Fibroblast of skin of back (primary cell): ENCODE measurements at places on chromosomes 2 and 18.

DNA sequence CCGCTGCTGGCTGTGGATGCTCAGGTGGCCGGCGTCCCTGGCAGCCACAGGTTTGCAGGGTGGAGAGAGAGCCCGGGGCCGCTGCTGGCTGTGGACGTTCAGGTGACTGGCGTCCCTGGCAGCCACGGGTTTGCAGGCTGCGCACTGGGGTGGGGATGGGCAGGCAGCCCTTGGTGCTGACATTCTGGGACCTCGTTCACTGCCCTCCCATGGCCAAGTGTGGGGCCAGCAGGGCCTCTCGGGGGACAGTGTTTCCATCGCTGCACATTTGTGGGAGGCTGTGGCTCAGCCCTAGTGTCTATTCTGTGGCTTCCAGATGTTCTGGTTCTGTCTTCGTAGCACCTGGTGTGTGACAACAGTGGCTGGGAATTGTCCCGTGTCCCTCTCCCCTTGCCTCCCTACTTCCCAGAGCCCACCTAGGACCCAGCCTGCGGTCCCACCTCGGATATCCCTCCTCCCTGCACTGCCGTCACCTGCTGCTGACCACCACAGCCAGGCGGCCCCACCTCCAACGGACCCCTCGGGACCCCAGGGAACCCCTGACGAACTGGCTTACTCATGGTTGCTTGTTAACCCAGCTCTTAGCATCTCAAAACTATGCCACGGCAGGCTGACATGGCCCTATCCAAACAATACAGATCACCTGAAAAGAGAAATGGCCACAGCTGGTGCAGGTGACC is 915 bp downstream of the CROCC2 start:
- DNase-seq: no peak

DNA sequence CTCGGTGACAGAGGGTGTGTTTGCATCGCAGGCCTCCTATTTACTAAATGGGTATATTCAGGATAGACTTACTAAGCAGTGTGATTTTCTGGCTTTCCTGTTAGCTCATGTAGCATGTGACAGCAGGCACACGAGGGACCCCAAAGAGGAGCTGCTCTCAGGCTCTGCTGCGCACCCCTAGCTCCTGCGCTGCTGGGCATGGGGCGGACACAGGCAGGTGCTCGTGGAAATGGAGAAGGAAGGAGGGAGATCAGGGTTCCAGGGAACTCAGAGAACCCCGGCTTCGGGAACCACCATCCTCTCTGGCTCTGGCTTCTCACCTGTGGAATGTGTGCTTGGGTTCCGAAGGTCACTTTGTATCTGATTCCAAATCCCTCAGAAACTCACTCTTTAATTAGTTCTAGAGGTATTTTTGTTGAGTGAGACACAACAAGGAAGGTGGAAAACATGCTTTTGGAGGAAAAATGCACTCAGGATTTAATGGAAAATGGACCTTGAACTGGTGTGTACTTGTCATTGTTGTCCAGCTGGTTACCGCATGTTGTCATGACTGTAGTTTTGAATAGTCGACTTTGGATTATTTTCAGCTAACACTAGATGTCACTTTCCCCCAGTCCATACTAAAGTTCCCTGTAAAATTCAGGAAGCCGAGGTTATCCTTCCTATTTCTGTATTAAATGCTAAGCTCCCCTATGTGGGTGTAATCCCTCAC is 3.5 kb downstream of the SNTG2 start:
- DNase-seq: peak; percentile 49

GRCh38 chr2:101803945-101804696 is 106.6 kb downstream of the MAP4K4 start:
- no peak for DNase-seq

GRCh38 chr2:43984533-43984932 is 11.3 kb downstream of the LRPPRC start:
- DNase-seq: no peak

- no peak for DNase-seq
These were observed 7.5 kb upstream of the SCN1A start for GRCh38 chr2:166135152-166135848.

- no peak for DNase-seq
These were observed 19.7 kb upstream of the ANKRD53 start for GRCh38 chr2:70958759-70959158.

DNA sequence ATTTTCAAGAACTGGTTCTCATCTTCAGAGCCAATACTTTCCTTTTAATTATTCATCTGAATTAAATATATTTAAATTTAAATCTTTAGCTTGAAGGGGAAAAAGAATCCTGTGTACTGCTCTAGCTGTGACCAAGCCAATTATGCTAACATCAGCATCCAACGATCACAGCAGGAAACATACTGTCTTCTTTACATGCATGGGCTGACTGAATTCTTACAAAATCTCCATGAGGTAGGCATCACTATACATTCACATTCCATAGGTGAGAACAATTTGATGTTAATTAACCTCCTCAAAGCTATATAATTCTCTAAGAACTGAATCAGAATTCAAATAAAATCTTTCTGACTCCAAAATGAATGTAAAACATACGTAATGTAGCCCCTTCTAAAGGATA is 118.8 kb upstream of the MAP2 start:
- DNase-seq: no peak

DNA sequence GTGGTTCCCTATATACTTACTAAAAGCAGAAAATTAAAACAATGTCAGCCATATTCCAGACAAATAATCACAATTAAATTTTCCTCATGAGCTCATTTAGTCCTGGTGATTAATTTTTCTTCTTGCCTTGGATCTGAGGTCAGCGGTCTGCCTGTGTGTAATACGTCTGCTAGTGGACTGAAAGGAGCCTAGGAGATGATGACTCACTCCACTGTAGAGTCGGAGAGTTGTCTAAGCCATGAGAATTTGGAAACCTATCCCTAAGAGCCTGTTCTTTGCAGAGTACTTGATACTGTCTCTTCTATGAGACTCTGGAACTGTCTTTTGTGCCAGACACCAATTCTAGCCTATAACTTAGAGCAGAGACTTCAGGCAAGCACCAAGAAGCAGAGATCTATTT is 94.2 kb upstream of the RAB27B start:
- DNase-seq: peak; percentile 83

DNA sequence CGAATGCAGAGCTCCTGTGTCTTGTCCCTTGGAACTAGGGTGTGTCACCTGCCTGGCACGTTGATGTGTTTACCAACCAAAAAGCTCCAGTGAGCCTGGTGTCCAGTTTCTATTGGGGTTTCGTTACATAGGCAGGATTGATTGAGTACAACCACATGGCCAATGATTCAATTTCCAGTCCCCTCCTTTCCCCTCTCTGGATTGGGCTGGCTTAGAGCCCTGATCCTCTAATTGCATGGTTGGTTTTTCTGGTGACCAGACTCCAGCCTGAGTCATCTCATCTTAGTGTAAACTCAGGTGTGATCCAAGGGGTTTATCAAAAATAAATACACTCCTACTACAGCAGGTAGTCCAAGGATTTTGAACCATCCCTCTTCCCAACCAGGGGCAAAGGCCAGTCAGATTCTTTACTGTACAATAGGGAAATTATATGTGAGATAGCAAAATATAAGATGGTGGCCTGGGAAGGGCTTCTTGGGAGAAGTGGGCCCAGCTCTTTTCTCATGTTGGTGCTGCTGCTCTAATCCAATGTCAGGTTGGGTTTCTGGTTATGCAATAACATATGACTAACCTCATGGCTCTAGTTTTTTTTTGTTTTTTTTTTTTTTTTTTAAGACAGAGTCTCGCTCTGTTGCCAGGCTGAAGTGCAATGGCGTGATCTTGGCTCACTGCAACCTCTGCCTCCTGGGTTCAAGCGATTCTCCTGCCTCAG is 64.7 kb upstream of the MGAT5 start:
- no peak for DNase-seq

DNA sequence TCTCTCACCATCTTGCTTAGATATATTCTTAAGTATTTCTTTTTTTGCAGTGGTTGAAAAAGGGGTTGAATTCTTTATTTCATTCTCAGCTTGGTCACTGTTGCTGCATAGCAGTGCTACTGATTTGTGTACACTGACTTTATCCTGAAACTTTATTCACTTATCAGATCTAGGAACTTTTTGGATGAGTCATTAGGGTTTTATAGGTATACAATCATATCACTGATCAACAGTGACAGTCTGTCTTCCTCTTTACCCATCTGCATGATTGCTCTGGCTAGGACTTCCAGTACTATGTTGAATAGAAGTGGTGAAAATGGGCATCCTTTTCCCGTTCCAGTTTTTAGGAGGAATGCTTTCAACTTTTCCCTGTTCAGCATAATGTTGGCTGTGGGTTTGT is 6.5 kb downstream of the STARD6 start:
- DNase-seq: no peak

GRCh38 chr2:25127646-25128045 is 40.7 kb downstream of the POMC start:
- no peak for DNase-seq

GRCh38 chr2:230140667-230141066 is 71.9 kb upstream of the SLC16A14 start:
- no peak for DNase-seq

GRCh38 chr2:56473524-56473923 is 289.7 kb downstream of the CCDC85A start:
- DNase-seq: no peak

- DNase-seq: no peak
These were observed 86.4 kb downstream of the BIN1 start for GRCh38 chr2:127020536-127020935.

DNA sequence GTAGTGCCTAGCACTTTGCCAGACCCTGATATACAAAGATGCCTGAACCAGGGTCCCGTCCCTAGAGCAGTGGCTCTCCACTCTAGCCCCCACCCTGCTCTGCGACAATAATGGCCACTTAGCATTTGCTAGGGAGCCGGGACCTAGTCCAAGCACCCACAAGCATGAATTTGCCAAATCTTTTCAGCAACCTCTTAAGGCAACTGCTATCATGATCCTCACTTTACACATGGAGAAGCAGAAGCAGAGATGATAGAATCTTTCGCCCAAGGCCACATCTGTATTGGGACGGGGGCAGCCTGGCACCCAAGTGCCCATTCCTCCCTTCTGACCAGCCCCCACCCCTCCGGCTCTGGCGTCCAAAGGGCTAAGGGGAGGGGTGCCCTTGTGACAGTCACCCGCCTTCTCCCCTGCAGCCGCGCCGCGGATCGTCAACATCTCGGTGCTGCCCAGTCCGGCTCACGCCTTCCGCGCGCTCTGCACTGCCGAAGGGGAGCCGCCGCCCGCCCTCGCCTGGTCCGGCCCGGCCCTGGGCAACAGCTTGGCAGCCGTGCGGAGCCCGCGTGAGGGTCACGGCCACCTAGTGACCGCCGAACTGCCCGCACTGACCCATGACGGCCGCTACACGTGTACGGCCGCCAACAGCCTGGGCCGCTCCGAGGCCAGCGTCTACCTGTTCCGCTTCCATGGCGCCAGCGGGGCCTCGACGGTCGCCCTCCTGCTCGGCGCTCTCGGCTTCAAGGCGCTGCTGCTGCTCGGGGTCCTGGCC is 13.0 kb downstream of the SIGLEC15 start:
- DNase-seq: no peak

DNA sequence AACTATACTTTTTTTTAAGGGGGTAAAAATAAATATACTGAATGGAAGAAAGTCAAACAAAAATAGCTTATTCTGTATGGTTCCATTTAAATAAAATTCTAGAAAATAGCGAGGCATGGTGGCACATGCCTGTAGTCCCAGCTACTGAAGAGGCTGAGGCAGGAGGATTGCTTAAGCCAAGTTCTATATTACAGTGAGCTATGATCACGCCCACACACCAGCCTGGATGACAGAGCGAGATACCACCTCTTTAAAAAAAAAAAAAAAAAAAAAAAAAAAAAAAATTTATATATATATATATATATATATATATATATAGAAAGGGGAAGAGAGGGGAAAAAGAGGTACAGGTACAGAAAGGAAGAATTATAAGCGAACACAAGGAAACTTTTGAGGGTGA is 77.7 kb downstream of the MEMO1 start:
- DNase-seq: no peak

GRCh38 chr2:15756882-15757819 is 165.5 kb downstream of the DDX1 start:
- DNase-seq: no peak

- DNase-seq: no peak
These were observed 2.5 kb downstream of the HPCAL1 start for GRCh38 chr2:10305254-10305635.

GRCh38 chr2:69298261-69298660 is 88.8 kb downstream of the GFPT1 start:
- peak; percentile 98 for DNase-seq

- DNase-seq: no peak
These were observed 75.9 kb downstream of the ITGB1BP1 start for GRCh38 chr2:9347411-9347881.

DNA sequence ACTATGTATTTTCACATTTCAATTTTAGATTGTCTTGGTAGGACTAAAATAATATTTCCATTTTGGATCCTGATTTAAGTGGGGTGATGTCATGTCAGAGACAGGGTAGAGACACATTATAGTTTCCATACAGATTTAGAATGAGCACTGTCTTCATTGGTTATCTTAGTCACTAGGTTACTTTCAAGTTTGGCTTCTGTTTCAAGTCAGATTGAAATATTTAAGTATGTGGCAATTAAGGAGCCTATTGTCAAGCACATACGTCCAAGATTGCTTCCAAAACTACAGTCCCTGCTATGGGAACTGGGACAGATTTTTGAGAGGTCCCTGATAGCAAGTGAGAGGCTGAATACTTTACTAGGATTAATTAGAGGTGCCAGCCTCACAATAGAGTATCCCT is 89.2 kb upstream of the FAM117B start:
- DNase-seq: no peak

- no peak for DNase-seq
These were observed 37.9 kb downstream of the LNPK start for GRCh38 chr2:175964195-175964594.

DNA sequence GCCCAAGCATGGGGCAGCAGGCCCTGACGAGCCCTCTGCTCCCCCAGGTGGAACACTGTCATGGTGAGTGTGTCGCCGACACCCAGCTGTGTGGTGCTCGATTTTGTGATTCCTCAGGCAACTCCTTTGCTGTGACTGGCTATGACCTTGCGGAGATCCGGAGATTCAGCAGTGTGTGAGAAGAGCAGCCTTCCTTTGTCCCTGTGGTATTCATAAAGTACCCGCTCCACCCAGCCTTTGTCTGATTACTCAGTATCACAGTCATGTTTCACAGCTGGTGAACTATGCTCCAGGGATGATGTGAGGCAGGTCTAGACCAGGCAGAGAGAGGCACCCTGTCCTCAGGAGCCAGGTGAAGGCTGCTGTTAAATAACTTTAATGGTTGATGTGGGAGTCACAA is 4.0 kb downstream of the WDR54 start:
- no peak for DNase-seq

- DNase-seq: peak; percentile 77
These were observed 46.3 kb upstream of the VIT start for GRCh38 chr2:36650031-36650829.

- DNase-seq: no peak
These were observed 68.4 kb downstream of the FAM210A start for GRCh38 chr18:13657974-13658373.

- DNase-seq: no peak
These were observed 166.9 kb downstream of the PRPF40A start for GRCh38 chr2:152550386-152550785.
